Stimulated activated CD4-positive, alpha-beta T cell treated with anti-CD3 and anti-CD28 coated beads, TNF-alpha, amount 100 ng/mL, for 4 hours (primary cell): ENCODE measurements at places on chromosomes 2 and 18.

- no peak for DNase-seq
Observed at GRCh38 chr18:26429535-26430226, 118.7 kb downstream of the KCTD1 start.

DNA sequence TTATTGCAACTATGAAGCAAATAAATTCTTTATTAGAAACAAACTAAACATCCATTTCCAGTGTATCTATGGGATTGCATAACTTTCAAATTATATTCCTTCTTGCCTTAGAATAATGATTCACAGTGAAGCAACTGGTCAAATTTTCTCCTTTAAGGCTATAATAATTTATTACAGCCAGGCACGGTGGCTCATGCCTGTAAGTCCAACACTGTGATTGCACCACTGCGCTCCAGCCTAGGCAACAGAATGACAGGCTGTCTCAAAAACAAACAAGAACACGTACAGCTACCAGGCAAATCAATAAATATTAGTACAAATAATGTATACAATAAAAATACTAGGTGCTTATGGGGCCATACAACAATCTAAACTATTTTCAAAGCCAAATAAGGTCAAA lies 1416.2 kb downstream of the LRP1B start:
- no peak for DNase-seq

DNA sequence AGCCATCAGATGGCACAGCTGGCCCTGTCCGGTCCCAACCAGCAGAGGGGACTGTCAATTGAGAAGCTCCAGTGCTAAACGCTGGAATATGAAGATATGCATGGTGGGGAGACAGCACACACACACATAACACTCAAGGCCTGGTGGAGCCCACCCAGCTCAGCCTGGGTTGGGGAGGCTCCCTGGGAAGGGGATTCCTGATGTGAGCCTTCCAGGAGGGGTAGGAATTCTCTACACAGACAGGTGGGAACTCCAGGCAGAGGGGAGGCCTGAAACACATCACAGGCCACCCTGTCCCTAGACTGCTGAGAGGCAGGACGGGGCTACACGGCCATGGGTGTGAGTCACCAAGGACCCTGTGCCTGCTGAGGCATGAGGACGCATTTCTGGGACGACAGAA lies 49.4 kb upstream of the SH3RF3 start:
- DNase-seq = no peak

DNA sequence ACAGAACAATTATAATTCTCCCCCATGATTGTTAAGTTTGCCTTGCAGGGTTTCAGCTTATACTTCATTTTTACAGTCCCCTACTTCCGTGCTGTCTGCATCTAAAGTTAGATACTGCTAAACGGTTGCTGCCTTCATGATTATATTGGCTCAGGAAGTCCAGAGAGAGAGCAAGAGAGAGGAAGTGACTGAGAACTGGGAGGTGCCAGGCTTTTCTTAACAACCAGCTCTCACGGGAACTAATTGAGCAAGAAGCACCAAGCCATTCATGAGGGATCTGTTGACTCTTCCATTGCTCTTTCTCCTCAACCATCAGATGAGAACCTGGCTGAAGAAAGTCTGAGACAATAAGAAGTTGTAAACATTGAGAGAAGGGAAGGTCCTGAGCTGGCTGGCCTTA lies 125.5 kb upstream of the SIX2 start:
- no peak for DNase-seq
